SW 1271 (cell line): ENCODE measurements at places on chromosomes 1 and 21.

DNA sequence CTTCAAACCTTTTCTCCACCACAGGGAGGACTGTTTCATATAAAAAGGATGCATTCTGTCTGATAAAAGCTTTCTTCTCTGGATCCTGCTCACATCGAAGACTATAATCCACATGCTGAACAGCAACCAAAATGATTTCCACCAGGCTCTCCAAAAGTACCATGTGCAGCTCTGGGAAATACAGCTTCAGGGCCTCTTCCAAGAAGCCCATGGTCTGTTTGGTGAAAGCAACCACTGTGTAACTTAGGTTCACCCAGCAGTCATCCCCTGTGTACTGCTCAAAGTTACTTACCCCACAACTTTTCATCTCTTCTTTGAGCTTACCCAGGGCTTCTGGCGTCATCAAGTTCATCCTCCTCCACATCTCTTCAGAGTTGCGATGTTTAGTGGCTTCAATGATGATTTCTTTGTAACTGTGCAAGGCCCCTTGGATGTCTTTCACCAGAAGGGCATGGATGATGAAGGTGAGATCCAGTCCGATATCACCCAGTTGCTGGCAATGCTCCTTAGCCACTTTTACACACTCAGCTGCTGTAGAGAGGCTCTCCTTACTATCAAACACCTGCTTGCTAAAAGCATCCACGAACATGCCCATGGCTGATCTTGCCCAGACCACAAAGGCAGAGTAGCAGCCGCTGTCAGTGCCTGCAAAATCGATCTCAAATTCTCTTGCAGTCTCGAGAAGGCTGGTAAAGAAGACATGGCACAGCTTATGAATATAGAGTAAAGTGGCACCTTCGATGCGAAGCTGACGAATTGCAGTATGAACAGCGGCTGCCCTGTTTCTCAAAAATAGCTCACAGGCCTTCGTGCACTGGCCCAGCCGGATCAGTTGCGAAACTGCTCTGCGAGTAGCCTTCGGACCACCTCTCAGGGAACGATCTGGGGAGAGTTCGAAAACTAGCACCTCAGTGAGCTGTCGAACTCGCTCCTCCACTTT, 1.7 kb downstream of the EXOC8 start:
- no peak for DNase-seq

GRCh38 chr1:39727221-39727931, 11.3 kb upstream of the PPIE start:
- DNase-seq, result no peak

GRCh38 chr1:6941786-6942185, 156.5 kb downstream of the CAMTA1 start:
- no peak for DNase-seq

- DNase-seq, result no peak
Measured at GRCh38 chr1:214718724-214719123, 115.7 kb downstream of the CENPF start.

GRCh38 chr1:208118841-208119606, 125.2 kb downstream of the PLXNA2 start:
- DNase-seq, result no peak

- DNase-seq, result no peak
Measured at GRCh38 chr1:99811075-99811474, 39.1 kb upstream of the AGL start.

DNA sequence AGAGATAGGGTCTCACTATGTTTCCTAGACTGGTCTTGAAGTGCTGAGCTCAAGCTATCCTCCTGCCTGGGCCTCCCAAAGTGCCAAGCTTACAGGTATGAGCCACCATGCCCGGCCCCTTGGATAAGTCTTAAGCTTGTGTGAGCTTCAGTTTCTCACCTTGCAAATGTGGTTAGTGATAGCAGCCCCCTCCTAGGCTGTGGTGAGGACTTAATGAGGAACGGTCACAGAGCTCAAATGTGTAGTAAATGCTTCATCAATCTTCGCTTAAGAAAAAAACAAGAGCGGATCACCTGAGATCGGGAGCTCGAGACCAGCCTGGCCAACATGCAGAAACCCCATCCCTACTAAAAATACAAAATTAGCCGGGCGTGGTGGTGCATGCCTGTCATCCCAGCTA, 3.0 kb downstream of the CNR2 start:
- DNase-seq, result no peak

- DNase-seq, result no peak
Measured at GRCh38 chr1:228691211-228691610, 44.1 kb upstream of the RHOU start.

DNA sequence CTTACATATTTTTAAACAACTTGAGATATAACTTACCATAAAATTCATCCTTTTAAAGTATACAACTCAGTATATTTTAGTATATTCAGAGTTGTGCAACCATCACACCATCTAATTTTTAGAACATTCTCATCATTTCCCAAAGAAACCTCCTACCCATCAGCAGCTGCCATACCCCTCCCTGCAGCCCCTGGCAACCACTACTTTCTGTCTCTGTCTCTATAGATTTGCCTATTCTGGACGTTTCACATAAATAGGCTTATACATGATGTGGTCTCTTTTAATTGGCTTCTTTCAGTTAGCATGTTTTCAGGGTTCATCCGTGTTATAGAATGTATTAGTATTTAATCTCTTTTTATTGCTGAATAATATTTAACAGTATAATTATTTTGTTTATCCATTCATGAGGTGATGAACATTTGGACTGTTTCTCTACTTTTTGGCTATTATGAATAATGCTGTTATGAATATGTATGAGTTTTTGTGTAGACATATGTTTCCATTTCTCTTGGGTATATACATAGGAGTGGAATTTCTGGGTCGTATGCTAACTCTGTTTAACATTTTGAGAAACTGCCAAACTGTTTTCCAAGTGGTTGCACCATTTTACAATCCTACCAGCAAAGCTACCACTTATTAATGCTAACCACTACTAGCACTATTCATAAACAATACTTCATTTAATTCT, 29.5 kb downstream of the WDR26 start:
- DNase-seq, result no peak

DNA sequence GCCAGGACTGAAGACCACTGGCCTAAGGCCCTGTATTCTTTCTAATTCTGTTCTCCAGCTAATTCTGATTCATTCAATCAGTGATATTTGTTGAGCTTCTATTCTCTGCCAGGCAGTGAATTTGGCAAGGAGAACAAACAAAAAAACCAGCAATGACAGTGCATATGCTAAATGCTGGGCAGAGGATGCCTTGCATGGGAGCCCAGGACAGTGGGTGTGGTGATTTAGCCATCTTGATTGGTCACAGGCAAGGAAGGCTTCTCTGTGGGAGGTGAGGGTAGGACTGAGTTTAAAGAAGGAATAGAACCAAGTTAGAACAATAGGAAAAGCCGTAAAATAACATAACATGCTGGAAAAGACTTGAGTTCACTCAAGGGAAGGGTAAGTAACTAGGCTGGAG, 9.2 kb upstream of the CPT2 start:
- no peak for DNase-seq
